ENCODE measurements at places on chromosomes 4 and X.
A peak's percentile ranks its signal among the peaks of the same experiment; 100 is the strongest.

DNA sequence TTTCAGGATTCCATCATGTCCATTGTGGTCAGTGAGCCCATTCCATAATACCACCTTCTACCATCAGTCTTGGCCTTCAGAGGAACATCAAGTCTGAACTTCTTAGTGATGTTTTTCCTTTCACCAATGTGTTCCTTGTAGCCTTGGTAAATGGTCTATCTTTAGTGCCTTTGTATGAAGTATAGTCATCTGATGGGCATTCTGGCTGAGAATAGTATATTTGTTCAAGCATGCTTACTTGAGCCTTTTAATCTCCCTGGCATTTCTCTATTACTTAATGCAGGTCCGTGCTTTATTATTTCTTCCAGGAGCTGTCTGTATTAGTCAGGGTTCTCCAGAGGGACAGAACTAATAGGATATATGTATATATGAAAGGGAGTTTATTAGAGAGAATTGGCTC, 99.7 kb downstream of the TLL1 start:
- no peak for DNase-seq

- DNase-seq, result no peak
Measured at GRCh38 chrX:10557166-10557565, 63.2 kb downstream of the MID1 start.

- DNase-seq, result no peak
Measured at GRCh38 chrX:47182106-47182700, 11.4 kb upstream of the UBA1 start.

DNA sequence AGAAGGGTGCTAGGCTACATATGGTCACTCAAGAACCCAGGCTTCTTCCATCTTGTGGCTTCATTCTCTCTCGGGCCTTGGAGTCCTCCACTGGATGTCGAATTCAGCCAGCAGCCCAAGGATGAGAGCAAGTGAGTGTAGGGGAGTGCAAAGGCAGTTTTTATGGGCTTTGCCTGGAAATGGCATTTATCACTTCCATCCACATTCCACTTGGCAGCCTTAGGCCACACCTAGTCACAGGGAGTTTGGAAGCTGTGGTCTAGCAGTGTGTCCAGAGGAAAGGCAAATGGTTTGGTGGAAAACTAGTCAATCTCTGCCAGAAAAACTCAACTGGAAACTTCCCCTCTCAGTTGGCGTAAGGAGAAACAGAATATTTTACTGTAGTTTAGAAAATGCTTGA, 59.0 kb downstream of the NHS start:
- DNase-seq, result no peak

DNA sequence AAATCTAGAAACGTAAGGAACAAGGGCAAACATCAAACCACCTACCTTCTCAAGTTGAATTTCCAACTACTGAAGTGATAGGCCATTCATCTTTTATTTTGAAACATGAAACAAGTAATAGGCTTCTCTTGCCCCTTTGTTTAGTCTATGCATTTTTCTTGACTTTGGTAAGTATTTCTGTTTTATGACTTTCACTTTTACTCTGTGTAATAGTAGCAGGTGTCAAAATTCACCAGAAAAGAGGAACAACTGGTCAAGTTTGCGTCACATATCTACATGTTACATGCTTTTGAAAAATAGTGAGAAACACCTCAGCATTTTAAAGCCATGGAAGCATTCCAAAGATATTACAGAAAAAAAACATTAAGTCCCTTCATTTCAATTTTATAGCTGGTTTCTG, 157.1 kb upstream of the FTHL17 start:
- no peak for DNase-seq

DNA sequence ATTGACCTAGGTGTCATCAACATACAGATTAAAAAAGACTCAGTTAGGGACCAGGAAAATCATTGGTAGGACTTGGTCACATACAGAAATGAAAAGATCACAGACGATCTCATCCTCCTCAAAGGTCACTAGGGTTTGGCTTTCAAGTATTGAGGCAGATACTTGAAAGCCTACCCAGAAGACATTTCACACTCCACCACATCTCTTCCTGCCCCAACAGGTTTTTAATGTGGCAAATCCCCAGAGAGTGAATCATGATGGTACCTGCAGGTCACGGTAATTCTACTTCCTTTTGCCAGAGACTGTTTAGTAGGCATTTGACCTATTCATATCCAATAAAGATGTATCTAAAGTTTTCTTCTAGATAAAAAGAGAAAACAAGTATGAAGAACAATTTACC, 44.1 kb downstream of the INPP4B start:
- no peak for DNase-seq

- DNase-seq, result no peak
Measured at GRCh38 chrX:111123125-111123524, 27.1 kb downstream of the PAK3 start.

DNA sequence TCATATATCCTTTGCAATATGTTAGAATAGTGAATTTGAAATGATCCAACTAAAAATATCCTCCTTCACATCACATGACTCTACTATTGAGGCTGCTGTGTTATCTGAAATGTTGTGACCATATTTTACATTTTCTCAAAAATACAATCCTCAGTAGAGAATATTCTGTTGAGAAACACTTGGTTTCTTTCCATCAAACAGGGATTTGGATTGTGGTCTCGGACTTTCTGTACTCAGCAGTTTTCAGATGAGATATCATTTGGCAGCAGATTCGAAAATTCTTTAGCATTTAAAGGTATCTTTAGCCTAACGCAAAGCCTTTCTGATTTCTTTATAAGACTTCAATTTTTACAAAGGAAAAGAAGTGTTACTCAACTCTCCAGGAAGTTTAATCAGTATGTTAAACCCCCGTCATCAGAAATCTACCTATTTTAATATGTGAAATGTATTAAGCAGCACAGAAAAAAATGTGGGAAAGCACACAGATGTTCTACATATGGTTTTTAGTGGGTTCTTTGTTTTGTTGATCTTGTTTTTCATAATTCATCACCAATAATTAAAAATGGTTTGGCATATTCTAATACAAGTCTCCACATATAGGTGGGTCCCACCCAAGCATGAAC, 55.4 kb upstream of the ANXA3 start:
- DNase-seq, result no peak

- DNase-seq, result no peak
Measured at GRCh38 chrX:1595711-1596060, 4.3 kb downstream of the AKAP17A start.

DNA sequence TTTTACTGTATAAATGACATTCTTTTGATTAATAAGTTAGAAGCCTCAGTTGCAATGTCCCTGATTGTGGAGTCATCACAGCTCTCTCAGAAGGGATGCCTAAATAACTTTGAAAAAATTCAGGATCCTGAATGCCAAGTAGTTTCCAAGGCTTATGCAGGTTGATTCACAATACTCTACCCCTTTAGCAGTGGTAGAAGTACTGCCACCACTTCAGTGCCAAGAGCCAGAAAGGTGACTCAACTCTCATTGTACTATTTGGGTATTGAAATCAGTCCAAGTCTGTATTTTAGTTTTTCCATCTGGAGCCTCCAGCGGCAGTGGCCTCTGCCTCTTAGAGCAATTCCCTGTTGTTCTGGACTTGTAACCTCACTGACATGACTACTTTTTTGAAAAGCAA, 320.1 kb upstream of the NDST4 start:
- DNase-seq, result no peak

DNA sequence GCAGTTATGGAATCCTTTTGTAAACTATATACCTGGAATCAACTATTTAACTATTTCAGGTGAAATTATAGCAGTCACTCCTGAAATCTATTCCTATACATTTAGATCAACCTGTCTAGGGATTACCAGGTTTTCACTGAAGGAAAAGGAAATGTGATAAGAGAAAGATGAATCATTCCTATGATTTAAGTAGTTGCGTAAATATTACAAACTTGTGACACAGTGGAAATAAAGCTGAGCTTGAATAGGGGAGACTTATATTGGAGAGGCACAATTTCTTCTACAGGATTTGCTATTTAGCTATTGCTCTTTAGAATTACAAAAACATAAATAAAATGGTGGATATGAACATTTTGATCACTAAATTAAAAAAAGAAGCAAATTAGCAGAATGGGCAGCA, 284.1 kb upstream of the EPHA5 start:
- no peak for DNase-seq

GRCh38 chr4:86670298-86670697, 76.2 kb downstream of the PTPN13 start:
- DNase-seq, result no peak

- DNase-seq, result no peak
Measured at GRCh38 chr4:7699031-7699430, 240.6 kb downstream of the AFAP1 start.

DNA sequence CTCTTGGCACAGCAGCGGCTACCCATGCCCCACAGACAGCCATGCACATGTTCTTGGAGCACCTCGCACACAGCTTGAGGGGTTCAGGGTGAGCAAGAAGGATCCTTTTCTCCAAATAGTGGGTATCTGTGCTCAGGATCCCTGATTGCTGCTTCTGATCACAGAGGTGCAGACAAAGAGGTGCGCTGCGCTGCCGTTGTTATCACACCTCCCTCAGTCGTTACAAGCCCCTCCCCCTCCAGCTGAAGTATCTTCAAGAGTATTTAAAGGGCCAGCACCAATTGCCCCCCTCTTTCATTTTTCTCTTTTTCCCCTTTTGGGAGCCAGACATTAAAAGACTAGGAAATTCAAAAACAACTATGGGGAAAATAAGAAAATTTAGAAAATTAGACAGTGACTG, 44.3 kb downstream of the NELFA start:
- no peak for DNase-seq

- no peak for DNase-seq
Measured at GRCh38 chr4:188195389-188195985, 56.2 kb downstream of the TRIML1 start.

DNA sequence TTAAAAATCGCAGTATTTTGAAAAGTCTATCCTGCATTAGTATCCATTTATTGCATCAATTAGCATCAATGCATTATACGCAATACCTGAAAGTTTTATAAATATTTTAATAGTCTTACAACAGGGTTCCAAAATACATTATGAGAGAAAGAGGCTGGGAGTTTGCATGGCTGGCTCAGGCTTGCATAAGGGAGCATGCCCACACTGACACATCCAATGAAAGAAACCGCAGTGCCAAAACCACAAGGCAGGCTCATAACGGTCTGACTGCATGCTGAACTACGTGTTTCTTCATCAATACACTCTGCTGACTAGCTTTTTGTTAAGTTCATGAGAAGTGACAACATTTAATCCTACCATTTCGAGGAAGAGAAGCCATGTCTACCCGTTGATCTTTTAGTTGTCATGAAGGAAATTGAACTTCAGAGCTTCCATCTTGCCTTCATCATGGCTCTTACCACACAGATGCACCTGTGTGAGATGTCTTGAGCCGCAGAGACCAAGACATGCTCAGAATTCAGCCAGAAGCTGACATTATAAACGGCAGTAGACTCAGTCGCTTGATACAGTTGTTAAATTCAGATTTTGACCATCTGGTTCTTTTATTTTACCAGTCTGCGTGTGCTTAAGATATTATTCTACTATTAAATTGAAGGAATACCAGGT, 168.8 kb upstream of the FRG1 start:
- no peak for DNase-seq

GRCh38 chrX:2398064-2398656, 102.6 kb downstream of the DHRSX start:
- no peak for DNase-seq

- DNase-seq, result no peak
Measured at GRCh38 chr4:139554642-139554892, 1.5 kb downstream of the SETD7 start.

GRCh38 chr4:55931833-55932232, 16.9 kb upstream of the CEP135 start:
- DNase-seq, result no peak

GRCh38 chr4:137674066-137674465, 141.8 kb upstream of the PCDH18 start:
- no peak for DNase-seq

- DNase-seq, result no peak
Measured at GRCh38 chr4:89868276-89868675, 26.4 kb upstream of the MMRN1 start.

GRCh38 chrX:2782171-2782570, 30.3 kb downstream of the XG start:
- no peak for DNase-seq

GRCh38 chr4:103754844-103755243, 35.1 kb upstream of the TACR3 start:
- DNase-seq, result no peak

- no peak for DNase-seq
Measured at GRCh38 chrX:120419463-120419862, 49.6 kb downstream of the LAMP2 start.

DNA sequence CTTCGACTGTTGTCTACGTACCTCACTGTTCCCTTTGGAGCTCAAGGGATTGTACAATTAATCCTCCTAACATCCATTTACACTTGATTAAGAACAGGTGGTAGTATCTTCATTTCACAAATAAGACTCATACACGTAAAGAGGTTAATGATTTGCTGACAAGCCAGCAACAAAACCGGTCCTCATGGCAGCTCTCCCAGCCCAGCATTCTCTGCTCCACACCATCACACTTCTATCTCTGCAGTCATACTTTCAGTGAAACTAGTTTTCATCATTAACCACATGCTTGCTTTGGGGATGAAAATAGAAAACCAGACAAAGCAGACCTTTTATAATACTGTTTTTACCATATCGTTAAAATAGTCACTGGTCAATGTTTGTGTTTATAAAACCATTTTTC, 28.7 kb upstream of the CASK start:
- DNase-seq, result no peak

- no peak for DNase-seq
Measured at GRCh38 chrX:97527725-97528124, 644.0 kb downstream of the RPA4 start.

- DNase-seq, result no peak
Measured at GRCh38 chr4:7779432-7779768, 160.3 kb downstream of the AFAP1 start.

DNA sequence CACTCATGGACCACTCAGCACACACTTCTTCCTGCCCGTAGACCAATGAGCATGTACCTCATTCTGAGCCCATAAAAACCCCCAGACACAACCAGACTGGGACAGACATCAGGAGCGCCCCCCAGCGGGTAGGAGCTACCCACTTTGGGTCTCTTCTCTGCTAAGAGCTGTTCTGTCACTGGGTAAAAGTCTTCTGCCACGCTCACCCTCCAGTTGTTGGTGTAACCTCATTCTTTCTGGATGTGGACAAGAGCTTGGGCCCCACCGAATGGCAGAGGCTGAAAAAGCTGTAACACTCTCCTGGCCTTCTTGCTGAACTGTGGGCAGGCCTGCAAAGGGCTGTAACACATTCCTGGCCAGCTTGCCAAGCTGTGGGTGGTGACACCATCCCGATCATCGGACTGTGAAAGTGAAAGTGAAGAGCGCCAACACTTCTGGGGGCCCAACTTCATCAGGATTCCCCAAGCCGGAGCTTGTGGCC, 137.6 kb downstream of the TECRL start:
- DNase-seq, result no peak

GRCh38 chrX:85309717-85310116, 65.9 kb downstream of the ZNF711 start:
- DNase-seq, result no peak

GRCh38 chr4:139234253-139234652, 45.8 kb downstream of the MGARP start:
- no peak for DNase-seq

GRCh38 chrX:103343105-103343504, 13.1 kb downstream of the TCEAL7 start:
- peak; percentile 47 for DNase-seq

Data from Panc1 (cell line).